ENCODE measurements at places on chromosomes 5 and 9.

DNA sequence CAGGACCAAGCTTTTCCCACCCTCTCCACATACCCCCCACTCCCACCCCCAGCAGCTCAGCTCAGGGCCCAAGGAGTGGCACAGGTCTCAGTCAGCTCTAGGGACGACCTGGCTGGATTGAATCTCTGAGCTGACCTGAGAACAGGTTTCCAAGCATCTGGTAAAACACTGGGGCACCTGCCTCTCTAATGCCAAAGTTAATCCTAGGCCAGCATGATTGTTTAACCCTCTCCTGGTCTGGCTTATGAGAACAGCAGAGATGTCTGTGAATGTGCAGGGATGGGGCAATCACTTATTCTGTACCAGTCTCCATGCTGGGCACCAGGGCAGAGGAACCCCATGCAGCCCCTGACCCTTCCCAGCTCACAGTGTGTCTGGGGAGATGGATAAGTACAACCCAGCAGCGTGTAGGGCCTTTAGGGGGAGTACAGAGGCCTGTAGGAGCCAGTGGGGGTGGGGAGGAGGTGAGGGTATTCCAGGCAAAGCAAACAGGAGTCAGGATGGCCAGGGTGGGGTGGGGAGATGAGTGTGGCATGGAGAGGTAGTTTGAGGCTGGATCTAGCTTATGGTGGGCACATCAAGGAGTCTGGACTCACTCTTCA, 678 bp upstream of the KIF12 start:
- no peak for DNase-seq

DNA sequence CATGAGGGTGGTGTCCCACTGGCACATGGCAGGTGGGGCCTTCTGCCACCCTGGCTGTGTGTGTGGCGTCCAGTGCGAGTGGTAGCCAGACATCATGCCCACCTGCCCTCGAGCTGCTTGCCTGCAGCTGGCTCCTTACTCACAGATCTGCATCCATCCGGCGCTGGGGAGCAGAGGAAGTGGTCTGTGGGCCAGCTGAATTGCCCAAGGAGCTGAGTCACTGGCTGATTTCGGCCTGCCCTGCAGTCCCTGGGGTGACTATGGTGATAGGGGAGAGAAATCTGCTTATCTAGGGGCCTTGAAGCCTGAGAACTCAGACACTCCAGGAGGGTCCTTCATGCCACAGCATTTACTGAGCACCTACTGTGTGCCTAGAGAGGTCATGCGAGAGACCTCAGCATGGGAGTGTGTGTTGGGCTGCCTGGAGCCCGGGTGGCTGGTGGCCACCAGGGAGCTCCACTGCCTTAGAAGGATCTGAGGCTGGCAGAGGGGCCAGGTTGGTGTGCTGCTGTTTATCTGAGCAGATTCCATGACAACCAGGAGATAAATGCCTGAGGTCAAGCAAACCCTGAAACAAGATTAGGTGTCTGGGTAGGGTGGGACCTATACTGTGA, 57.1 kb downstream of the SLC22A5 start:
- peak; percentile 59 for DNase-seq

- no peak for DNase-seq
Measured at GRCh38 chr9:130402645-130403440, 41.9 kb upstream of the ASS1 start.

- DNase-seq = no peak
Measured at GRCh38 chr5:108703313-108703712, 44.4 kb upstream of the FER start.

- no peak for DNase-seq
Measured at GRCh38 chr5:143418140-143418866, 14.8 kb upstream of the NR3C1 start.

DNA sequence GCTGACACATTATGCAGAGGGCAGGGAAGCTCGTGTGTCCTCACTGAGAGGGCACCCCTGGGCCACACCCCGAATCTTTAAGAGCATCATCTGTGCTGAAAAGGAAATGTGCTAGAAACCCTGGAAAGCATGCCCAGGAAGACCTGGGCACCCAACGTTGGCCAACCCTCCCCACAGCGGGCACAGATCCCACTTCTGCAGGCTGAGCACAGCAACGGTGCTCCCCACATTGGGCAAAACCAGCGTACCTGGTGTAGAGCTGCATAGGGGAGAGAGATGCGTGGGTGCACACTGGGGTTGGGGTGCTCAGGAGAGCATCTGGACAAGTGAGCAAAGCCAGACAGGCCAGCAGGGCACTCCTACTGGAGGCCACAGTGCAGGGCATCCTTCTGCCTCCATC, 32.6 kb downstream of the ROR2 start:
- no peak for DNase-seq

DNA sequence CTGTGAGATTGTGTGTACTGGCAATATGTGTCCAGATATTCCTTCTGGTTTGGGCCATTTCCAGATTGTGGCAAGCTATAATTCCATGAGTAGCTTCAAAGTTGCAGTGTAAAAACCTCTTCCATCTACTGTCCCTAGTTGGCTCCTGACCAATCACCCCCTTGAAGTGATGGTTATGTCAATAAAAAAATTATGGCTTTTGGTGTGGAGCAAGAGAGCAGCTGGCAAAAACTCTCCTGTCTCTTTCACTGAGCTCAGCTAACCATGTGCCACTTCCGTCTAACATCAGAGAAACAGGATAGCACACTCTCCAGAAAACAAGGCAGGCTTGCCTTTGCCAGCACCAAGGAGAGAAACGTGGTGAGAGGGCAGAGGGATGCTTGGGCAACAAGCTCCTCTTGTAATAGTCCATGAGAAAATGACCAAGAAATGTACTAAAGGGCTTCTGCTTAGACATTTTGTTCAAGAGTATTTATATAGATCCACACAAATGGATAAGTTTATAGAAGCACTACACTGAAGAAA, 914.4 kb upstream of the SEMA6A start:
- DNase-seq = no peak

- DNase-seq = no peak
Measured at GRCh38 chr5:34487159-34487879, 168.8 kb upstream of the RAI14 start.

- DNase-seq = no peak
Measured at GRCh38 chr9:97983589-97984187, 547 bp downstream of the ANP32B start.

GRCh38 chr5:17678751-17679324, 44.6 kb downstream of the TAF11L14 start:
- no peak for DNase-seq

All from esophagus squamous epithelium (tissue), 5 donors.